ELF-1 (cell line): ENCODE measurements at places on chromosomes 12 and 14.

GRCh38 chr12:100656856-100657255 lies 83.4 kb downstream of the GAS2L3 start:
- DNase-seq = no peak

DNA sequence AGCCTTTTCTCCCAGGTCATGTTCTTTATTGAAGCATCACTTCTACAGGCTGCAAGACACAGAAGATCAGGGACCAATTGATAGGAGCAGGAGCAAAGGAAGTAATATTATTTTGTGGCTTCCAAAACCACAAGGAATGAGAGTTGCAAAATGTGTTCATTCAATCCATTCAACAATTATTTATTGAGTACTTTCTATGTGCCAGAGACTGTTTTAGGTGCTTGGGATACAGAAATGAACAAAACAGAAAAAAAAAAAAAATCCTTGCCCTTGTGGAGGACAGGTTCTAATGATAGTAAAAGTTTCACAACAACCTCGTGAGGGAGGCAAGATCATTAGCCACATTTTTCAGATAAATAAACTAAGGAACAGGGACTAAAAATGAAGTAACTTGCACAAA lies 20.1 kb upstream of the DACT1 start:
- no peak for DNase-seq

GRCh38 chr12:127115468-127116035 lies 1151.4 kb upstream of the TMEM132C start:
- DNase-seq = no peak

DNA sequence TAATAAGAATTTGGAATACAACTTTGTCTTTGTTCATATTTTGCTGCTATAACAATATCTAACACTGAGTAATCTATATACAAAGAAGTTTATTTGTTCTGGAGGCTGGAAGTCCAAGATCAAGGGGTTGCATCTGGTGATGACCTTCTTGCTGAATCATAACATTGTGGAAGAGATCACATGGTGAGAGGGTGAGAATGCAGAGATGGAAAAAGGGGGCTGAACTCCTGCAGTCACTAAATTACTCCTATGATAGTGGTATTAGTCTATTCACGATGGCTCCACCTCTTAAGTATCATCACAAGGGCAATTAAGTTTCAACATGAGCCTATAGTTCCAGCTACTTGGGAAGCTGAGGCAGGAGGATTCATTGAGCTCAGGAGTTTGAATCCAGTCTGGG lies 4.5 kb upstream of the AKAP6 start:
- DNase-seq = no peak

DNA sequence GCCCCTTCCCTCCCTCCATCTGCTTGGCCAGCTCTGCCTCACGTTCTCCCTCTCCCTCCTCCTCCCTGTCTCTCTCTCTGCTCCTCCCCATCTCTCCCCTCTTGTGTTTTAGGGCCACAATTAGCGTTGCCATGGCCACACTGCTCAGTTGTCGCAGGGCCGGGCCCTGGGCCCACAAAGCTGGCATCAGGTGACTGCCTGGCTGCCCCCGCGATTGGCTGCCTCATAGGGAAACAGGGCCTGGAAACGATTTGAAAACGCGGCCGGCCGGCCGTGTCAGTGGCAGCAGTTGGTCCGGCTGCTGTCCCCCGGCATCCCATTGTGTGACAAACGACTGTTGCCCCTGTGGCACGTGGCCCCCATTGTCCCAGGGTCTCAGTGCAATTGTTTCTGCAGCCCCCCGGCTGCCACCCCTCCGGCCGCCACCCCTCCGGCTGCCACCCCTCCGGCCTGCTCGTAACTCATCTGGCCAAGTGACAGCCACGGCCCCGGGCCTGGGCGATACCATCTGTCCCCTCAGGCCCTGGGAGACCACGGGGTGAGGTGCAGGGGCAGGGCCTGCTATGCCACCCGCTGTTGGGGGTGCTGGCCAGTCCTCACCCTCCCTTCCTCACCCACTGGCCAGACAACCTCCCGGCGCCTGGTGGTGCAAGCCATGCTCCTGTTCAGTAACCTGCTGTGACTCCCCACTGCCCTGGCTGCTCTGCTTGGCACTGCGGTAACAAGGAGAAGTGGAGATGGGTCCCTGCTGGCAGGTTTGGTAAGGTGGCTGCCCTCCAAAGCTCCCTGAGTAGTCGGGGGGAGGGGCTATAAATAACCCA lies 17.4 kb downstream of the FOXN4 start:
- DNase-seq = peak; percentile 86
